ENCODE measurements at places on chromosomes 13 and 19.

DNA sequence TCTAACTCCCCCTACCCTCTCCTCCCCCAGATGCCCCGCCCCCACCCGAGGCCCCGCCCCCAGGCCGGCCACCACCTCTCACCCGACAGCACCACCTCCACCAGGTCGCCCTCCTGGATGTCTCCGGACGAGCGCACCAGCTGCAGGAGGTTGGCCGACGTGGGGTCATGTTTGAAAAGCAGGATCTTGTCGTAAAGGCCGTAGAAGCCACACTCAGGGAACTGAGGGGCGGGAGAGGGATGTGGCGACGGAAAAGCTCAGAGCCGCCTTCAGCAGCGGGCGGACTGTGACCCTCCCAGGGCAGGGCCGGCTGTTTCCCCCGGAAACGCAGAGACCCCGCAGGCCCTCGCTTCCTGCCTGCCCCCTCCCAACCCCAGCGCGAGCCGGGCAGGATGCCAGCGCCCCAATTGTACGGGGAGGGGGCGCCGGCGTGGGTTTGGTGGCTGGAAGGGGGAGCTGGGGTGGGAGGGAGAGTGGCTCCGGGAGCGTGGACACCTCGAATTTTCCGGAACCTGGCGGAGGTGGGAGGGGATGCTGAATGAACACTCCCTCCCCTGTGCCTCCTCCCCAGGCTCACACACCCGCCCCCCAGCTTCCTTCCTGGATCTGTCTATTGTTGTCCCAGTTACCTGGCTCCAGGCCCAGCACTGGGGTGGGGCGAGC lies 3.0 kb downstream of the PRKD2 start:
- peak; percentile 73 for DNase-seq

- DNase-seq, result no peak
Observed at GRCh38 chr13:37295071-37295470, 189.6 kb upstream of the CSNK1A1L start.

GRCh38 chr19:50059045-50059444 lies 33.2 kb downstream of the ZNF473 start:
- no peak for DNase-seq

- no peak for DNase-seq
Observed at GRCh38 chr19:23515551-23515950, 120.3 kb upstream of the ZNF91 start.

DNA sequence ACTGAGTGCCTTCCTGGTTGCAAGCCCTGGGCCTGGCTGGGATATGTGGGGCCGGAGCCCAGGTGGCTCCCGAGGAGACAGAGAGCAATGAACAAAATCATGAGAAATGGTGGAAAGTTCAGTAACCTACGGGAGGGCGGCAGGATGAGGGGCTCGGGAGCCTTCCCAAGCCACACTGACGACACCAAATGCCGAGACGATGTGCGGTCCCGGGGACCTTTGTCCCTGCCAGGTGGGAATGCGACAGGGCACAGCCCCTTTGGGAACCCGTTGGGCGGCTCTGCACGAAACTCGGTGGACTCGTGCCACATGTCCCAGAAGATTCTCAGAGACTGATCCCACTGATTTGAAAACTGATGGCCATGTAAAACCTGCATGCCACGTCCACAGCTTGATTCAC lies 11.7 kb upstream of the ZNF14 start:
- no peak for DNase-seq

- no peak for DNase-seq
Observed at GRCh38 chr19:13058951-13059660, 43.6 kb downstream of the LYL1 start.

- no peak for DNase-seq
Observed at GRCh38 chr19:46720503-46721239, 3.8 kb upstream of the PRKD2 start.

DNA sequence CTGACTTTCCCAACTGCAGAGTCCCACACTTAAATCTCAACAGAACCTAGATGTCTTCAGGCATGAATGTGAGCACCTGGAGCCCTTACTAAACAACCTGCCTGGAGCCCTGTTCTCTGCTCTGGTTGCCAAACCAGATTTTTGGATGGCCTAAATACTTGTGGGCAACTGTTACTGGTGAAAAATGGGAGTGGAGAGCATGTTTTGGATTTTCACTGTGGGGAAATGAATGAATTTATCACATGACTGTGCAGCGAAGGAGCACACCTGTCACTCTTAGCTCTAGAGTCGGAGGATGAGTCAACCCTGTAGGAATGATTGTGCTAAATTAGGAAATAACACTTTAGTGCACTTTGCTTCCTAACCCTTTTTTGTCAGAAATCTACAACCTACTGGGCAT lies 30.3 kb downstream of the SHISA2 start:
- DNase-seq, result no peak

- DNase-seq, result no peak
Observed at GRCh38 chr13:75316427-75316826, 165.5 kb downstream of the TBC1D4 start.

DNA sequence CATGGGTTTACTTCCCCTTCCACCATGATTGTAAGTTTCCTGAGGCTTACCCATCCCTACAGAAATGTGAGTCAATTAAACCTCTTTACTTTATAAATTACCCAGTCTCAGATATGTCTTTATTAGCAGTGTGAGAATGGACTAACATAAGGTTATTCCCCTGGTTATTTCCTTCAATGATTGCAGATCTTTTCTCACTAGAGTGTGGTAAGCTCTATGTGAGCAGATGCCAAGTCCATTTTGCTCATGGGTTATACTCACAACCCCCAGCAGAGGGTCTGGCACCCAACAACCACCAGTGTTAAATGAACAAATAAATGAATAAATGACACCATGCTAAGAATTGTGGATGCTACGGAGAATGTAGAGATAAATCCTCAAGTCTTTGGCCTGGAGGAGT lies 472.8 kb downstream of the LIG4 start:
- DNase-seq, result no peak

GRCh38 chr13:75224053-75224742 lies 257.8 kb downstream of the TBC1D4 start:
- no peak for DNase-seq

DNA sequence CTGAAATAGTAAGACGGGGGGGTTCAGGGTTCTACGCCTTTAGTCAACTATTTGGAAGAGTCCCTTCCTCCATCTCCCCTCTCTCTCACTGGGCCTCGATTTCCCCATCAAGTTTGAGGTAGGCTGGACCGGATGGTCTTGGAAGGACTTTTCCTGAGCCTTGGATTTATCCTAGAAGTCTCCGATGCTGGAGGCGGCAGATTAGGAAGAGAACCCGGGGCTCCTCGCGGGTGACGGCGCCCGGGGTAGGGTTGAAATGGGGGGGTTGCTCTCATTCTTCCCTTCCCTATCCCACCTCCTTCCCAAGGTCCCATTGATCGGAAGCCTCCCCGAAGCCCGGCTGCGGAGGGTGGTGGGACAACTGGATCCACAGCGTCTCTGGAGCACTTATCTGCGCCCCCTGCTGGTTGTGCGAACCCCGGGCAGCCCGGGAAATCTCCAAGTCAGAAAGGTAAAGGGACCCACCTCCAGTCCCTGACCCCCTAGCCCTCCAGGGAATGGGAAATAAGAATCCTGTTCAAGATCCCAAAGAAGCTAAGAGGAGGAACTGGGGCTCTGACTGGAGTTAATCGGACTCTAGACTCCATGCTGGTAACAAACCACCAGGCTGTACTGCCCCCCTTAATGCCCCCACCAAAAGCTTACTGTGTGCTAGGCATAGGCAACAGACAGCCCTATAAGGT lies 781 bp downstream of the QPCTL start:
- peak; percentile 76 for DNase-seq

GRCh38 chr19:13964776-13965175 lies 12.5 kb downstream of the DCAF15 start:
- DNase-seq, result no peak

- DNase-seq, result no peak
Observed at GRCh38 chr13:113475911-113476310, 14.6 kb downstream of the DCUN1D2 start.

DNA sequence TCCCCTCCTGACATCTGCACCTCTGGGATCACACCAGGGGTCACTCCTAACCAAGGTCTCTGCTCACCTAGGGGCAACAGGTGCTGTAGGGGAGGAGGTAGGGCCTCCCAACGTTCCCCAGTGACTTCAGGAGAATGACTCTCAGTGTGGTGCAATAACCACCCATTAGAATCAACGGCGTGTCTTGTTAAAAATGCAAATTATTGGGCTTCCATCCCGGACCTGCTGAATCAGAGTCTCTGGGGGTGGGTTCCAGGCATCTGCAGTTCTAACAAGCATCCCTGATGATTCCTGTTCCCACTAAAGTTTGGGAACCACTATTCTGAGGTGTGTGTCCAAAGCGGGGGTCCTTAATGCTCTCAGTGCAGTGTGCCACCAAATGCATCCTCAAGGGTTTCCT lies 84.6 kb downstream of the CRYL1 start:
- DNase-seq, result no peak

GRCh38 chr19:56161534-56161933 lies 14.3 kb upstream of the GALP start:
- no peak for DNase-seq

- no peak for DNase-seq
Observed at GRCh38 chr19:5873617-5874199, 3.4 kb upstream of the FUT5 start.

DNA sequence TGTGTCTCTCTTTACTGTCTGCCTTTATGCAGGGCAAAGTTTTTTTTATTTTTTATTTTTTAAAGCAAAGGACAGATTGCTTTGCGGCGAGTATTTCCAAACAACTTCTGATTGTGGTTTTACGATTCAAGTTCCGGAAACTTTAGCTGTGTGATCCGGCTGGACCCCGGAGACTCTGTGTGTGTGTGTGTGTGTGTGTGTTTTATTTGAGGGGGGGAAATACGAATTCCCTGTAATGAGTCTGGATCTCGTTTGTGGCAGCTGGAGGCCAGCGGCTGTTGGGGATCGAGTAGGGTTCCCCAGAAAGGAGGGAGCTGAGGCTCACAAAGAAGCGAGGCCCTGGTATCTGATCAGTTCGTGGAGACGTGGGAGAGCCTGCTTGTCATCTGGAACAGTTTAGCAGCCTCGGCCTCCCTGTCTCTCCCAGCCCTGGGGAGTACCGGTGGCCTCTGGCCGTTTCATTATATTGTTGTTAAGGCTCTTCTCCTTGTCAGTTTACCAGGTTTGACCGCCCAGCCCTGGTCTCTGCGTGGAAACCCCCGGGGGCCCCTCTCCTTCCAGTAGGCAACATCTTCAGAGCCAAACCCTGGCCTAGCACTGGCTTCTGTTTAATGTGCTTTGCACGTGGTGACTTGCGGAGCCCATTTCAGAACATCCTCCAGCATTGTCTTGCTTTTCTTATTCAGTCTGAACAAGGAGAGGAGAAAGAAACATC lies 1.3 kb downstream of the FARP1 start:
- no peak for DNase-seq

DNA sequence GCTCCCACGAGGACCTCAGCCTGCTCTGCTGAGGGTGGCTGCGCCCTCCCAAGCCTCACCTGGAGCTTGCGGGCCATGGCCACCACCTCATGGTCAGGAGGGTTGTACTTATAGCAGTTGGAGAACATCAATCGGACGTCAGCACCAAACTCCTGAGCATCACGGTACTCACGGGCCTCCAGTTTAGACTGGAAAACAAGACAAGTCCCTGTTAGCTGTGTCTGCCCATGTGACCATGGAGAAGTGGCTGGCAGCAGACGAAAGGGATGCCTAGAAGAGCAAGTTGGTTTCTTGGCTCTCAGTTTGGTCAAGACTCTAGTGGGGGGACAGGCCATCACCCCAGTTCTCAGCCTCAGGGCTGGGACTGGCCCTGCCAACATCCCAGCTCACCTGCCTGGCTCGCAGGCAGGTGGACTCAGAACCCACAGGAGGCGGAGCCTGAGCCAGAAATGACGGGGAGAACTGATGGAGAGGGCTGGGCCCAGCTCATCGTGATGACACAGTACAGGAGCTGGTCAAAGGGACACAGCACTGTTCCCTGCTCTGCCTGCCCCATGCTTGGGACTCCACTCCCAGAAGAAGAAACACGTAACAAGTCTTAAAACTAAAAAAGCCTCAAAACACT lies 31.2 kb upstream of the EPHX3 start:
- no peak for DNase-seq

DNA sequence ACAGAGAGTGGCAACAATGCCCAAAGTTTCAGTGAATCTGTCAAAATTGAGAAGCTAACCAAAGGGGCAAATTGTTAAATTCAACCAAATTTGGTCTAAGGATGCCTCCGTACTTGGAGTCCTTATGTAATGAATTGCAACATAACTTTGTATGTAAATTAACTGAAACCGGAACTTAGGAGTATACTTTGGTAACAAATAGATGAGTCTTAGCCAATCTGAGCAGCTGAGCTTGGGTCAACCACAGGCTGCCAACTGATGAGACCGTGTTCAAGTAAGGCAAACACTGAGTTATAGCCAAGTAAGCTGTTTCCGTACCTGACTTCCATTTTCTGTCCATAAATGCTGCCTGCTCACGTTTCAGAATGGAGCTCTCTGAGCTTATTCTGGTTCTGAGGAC lies 5.3 kb downstream of the VWA8 start:
- no peak for DNase-seq

GRCh38 chr19:33730858-33731607 lies 65.6 kb upstream of the KCTD15 start:
- no peak for DNase-seq

- DNase-seq, result no peak
Observed at GRCh38 chr13:73954808-73955207, 179.4 kb downstream of the KLF12 start.

DNA sequence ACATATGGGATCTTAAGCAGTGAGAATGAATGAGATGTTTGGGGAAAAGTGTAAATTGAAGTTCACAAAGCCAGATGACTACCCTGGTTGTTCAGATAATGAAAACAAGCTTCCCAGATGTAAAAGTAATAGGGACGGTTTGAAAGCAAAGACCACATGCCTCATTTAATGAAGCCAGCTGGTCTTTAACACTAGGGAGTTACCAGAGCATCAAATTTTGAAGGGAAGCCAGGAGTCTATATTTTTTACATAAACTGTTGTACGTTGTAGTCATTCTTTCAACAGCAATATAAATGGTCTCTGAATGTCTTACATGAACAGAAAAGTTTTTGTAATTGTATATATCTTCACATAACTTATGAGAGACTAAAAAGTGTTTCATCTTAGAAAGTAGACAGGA lies 2604.5 kb upstream of the PCDH20 start:
- DNase-seq, result no peak

Data from germinal center (tissue), 1 donor.